Heart left ventricle (tissue), 16 donors: ENCODE measurements at places on chromosomes 12 and 14. TPM values are rescaled to one million over a fixed set of nuclear protein-coding genes. Genes with fewer than 3 reads are reported as not detected.

DNA sequence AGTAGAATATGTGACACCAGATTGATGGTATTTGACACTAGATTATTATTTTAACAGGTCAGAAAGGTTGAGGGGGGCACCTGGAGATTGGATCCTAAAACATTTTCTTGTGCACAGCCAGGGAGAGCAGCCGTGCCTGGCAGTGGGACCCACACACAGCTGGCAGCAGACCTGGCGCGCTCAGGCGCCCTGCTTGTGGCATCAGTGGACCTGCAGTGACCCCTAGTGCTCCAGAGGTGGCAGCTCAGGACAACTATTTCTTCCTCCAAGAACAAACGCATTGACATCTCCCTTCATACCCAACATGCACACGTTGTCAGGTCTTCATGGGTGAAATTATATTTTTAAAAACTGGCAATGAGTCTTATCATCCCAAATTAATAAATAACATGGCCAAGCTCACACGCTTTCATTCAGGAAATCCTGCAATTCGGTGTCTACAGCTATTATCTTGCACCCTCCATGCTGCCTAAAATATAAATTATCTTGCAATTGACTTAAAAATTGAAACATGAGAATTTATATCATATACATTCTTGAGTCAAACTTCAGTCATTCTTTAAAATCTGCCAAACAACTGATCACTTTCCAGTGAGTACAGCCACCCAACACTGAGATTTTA is 7.7 kb upstream of the TMEM132D start:
- no peak overlapping the region for H3K4me3 ChIP-seq
- no peak overlapping the region for H3K27ac ChIP-seq
- H3K27me3 ChIP-seq = peaks cover 5% of the 10 kb centered on the region
- DNase-seq = peak; percentile 11
- H3K4me1 ChIP-seq = no peaks in the 10 kb centered on the region

SELPLG gene
- total RNA-seq = 4.0 TPM

CD4 gene
- total RNA-seq = 4.6 TPM

DNA sequence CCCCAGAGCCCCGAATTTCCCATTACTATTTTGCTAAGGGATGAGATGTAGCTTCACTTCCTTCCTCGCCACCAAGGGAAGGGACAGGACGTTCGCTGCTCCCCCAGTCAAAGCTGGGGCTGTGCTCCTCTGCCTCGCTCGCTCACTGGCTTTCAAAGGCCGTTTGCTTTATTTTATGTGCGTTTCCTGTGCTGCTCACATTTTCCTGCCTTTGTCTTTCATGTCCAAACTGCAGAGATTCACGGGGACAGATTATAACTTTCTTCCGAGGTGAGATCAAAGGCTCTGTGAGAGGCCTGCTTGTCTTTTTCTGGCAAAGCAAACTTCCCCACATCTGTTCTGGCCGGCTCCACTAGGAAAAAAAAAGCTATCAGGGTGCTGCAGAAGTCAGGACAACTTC is 76.0 kb upstream of the FZD10 start:
- no peak overlapping the region for H3K4me3 ChIP-seq
- peaks cover 13% of the 10 kb centered on the region for H3K27me3 ChIP-seq
- no peak overlapping the region for H3K27ac ChIP-seq

TEX52 gene
- not detected for total RNA-seq

DNA sequence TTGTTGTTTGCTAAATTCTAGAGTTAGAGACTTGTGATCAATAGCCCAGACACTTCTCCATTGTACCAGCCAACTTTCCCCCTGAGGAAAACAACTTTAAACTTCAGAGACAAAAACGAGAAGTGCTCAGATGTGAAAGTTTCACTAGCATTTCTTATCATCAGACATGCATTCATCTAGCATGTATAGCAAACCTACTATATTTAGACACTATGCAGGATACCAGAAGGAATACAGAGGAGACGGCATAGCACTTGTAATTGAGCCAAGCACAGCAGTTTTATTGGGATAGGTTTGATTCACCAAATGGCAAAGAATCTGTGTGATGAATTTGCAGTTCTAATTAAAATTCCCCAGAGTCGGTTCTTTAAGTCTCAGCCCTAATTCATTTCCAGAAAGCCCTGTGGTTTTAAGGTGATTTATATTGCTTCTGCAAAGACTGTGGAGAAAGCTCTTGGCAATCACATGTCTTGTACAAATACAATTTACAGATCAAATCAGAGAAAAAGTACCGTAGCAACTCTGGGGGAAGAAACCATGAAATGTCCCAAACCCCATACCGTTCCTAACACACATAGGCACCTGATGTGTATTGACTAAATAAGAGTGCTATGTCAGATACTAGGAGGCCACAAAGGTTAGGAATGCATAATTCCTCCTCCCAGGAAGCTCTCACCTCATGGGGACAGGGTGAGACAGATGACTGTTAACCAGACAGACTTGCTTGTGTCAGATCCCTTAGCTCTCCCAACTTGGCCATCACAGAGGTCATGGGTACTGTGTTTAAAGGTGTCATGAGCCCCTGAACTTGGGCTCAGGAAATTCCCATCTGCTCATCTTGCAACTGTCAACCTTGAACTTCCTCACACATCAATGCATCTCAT is 69.6 kb upstream of the KRAS start:
- H3K4me3 ChIP-seq = no peak overlapping the region
- no peaks in the 10 kb centered on the region for H3K36me3 ChIP-seq
- no peak for DNase-seq
- no peak overlapping the region for H3K27ac ChIP-seq
- H3K27me3 ChIP-seq = no peaks in the 10 kb centered on the region

DNA sequence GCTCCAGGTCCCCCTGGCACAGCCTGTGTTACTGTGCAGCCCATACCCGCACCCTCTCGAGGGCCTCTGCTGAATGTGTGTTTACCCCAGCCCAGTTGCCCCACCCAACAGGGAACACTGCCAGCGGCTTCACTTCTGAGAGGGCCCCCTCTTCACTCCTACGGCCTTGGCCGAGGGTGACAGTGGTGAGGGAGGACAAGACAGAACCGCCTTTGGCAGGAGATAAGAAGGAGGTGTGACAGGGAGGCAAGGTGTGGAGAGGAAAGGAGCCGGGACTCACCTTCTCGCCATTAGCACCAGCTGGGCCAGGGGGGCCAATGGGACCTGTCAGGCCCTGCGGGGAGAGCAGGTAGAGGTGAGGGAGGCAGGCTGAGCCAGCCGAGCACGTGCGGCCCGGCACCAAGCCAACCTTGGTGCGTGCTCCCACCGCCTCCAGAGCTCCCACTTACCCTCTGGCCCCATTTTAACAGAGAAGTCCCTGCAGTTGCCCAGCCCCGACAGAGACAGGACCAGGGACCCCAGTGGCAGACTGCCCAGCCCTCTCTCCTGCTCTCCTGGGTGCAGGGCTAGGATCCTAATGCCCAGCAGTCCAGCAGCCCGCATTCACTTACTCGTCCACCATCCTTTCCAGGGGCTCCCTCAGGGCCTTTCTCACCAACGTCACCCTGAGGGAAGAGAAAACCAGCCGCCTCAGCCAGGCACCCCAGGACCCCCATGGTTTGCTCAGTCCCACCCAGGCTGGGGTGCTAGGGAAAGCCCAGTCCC is 18.3 kb downstream of the TMEM106C start:
- no peak overlapping the region for H3K27ac ChIP-seq
- no peak for DNase-seq
- no peaks in the 10 kb centered on the region for H3K4me1 ChIP-seq
- H3K27me3 ChIP-seq = no peaks in the 10 kb centered on the region
- H3K36me3 ChIP-seq = no peaks in the 10 kb centered on the region
- H3K4me3 ChIP-seq = no peak overlapping the region

PTPRO gene
- total RNA-seq = 0.20 TPM

FAM181A gene
- not detected for total RNA-seq

DNA sequence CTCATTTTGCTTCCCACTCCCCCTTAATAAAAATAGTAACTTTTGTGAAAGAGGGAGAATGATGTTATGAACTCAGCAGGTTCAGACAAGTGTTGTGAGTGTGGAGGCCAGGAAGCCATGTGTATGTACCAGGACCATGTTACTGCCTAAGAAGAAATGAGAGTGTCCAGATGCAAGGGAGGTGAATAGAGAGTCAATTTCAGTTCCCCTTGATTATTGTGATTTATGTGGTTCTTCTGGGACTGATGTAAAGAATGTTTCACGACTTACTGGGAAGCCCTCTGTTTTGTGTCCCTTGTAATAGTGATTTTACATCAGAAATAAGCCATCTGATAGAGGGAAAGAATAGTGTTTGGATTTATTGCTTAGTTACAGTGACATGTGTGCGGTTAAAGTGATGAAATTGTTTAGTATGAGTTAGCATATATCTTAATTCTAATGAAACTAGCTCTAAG is 32.5 kb downstream of the FBXO34 start:
- no peaks in the 10 kb centered on the region for H3K36me3 ChIP-seq
- peak overlapping the region; percentile 6 for H3K27ac ChIP-seq
- no peak overlapping the region for H3K4me3 ChIP-seq
- peaks cover 46% of the 10 kb centered on the region for H3K4me1 ChIP-seq
- no peaks in the 10 kb centered on the region for H3K27me3 ChIP-seq

LIMA1 gene
- 14.7 TPM for total RNA-seq

GRCh38 chr14:69643430-69644200 is 32.2 kb downstream of the SUSD6 start:
- no peaks in the 10 kb centered on the region for H3K27me3 ChIP-seq
- H3K4me1 ChIP-seq = peaks cover 25% of the 10 kb centered on the region
- H3K36me3 ChIP-seq = no peaks in the 10 kb centered on the region

GRCh38 chr12:10716704-10717315 is 6.3 kb downstream of the YBX3 start:
- peaks cover 55% of the 10 kb centered on the region for H3K4me1 ChIP-seq
- peak; percentile 86 for DNase-seq
- peaks cover 40% of the 10 kb centered on the region for H3K36me3 ChIP-seq
- peak overlapping the region; percentile 48 for H3K27ac ChIP-seq
- no peaks in the 10 kb centered on the region for H3K27me3 ChIP-seq

DNA sequence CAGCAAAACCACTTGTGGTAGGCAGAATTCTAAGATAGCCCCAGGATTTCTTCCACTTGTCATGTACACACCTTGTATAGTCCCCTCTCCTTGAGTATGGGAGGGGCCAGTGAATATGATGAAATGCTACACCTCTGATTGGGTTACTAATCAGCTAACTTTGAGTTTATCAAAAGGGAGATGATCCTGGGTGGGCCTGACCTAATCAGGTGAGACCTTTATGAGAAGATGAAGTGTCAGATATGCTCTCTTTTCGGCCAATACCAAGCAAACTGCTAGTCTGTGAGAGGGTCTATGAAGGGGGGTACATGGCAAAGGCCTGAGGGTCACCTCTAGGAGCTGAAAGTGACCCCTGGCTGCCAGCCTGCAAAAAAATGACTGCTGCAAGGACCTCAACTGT is 154.3 kb upstream of the CRY1 start:
- no peaks in the 10 kb centered on the region for H3K36me3 ChIP-seq
- no peak for DNase-seq
- peaks cover 4% of the 10 kb centered on the region for H3K27me3 ChIP-seq
- H3K4me1 ChIP-seq = no peaks in the 10 kb centered on the region
- no peak overlapping the region for H3K4me3 ChIP-seq

GRCh38 chr12:72278894-72279293 is 6.7 kb downstream of the TRHDE start:
- no peak overlapping the region for H3K4me3 ChIP-seq
- no peak overlapping the region for H3K27ac ChIP-seq
- no peaks in the 10 kb centered on the region for H3K36me3 ChIP-seq
- peaks cover 30% of the 10 kb centered on the region for H3K27me3 ChIP-seq
- DNase-seq = no peak
- H3K4me1 ChIP-seq = no peaks in the 10 kb centered on the region

GRCh38 chr12:123747309-123747708 is 14.8 kb upstream of the DNAH10 start:
- no peaks in the 10 kb centered on the region for H3K4me1 ChIP-seq
- no peaks in the 10 kb centered on the region for H3K27me3 ChIP-seq
- H3K27ac ChIP-seq = no peak overlapping the region
- H3K4me3 ChIP-seq = no peak overlapping the region
- DNase-seq = no peak

ATF7 gene
- 36.5 TPM for total RNA-seq

KRT82 gene
- not detected for total RNA-seq

GRCh38 chr14:47846008-47846407 is 170.6 kb upstream of the MDGA2 start:
- no peaks in the 10 kb centered on the region for H3K27me3 ChIP-seq
- no peak overlapping the region for H3K4me3 ChIP-seq
- H3K36me3 ChIP-seq = no peaks in the 10 kb centered on the region
- no peak overlapping the region for H3K27ac ChIP-seq
- H3K4me1 ChIP-seq = no peaks in the 10 kb centered on the region
- DNase-seq = no peak

CLEC7A gene
- 0.99 TPM for total RNA-seq

P2RX2 gene
- not detected for total RNA-seq

TPH2 gene
- total RNA-seq = not detected

- no peak for DNase-seq
- no peaks in the 10 kb centered on the region for H3K27me3 ChIP-seq
- no peaks in the 10 kb centered on the region for H3K36me3 ChIP-seq
- no peak overlapping the region for H3K27ac ChIP-seq
- H3K4me3 ChIP-seq = no peak overlapping the region
Observed at GRCh38 chr12:116065606-116066005, 211.9 kb downstream of the MED13L start.

ZNF219 gene
- 34.2 TPM for total RNA-seq

GRCh38 chr12:120164293-120164692 is 30.2 kb downstream of the GCN1 start:
- H3K27ac ChIP-seq = no peak overlapping the region
- H3K27me3 ChIP-seq = no peaks in the 10 kb centered on the region
- no peak overlapping the region for H3K4me3 ChIP-seq
- H3K36me3 ChIP-seq = peaks cover 6% of the 10 kb centered on the region
- H3K4me1 ChIP-seq = no peaks in the 10 kb centered on the region

ETFBKMT gene
- total RNA-seq = 6.9 TPM

DNA sequence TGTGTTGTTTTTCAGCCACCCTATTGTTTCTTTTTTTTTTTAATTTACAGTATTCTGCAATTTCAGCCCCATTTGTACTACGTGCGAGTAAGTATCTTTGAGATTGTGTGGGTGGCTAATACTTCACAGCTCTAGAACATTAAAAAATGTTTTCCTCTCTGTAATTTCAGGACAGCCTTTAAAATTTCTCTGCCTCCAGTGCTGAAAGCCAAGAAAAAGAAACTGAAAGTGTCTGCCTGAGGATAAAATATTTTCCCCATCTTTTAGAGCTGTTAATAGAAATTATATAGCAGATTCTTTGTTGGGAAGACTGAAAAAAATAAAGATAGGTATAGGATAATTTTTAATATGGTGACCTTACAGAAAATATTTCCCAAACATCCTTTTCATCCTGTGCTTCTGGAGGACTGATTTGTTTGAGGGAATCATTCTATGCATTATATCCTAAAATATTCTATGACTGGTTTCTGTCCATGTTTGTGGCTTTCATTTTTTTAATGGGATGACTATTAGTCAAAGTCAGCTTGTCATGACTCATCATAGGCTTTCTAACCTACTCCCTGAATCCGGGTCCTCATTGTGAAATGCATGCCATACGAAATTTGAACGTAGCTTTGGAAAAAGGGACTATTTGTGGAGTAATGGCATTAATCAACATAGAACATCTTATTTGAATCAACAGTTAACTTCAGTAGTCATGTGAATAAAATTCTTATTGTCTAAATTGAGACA is 10.8 kb upstream of the TCTN2 start:
- no peak overlapping the region for H3K27ac ChIP-seq
- no peak overlapping the region for H3K4me3 ChIP-seq
- no peaks in the 10 kb centered on the region for H3K27me3 ChIP-seq
- no peak for DNase-seq
